ENCODE measurements at places on chromosomes 5 and 9.
A peak's percentile ranks its signal among the peaks of the same experiment; 100 is the strongest.

DNA sequence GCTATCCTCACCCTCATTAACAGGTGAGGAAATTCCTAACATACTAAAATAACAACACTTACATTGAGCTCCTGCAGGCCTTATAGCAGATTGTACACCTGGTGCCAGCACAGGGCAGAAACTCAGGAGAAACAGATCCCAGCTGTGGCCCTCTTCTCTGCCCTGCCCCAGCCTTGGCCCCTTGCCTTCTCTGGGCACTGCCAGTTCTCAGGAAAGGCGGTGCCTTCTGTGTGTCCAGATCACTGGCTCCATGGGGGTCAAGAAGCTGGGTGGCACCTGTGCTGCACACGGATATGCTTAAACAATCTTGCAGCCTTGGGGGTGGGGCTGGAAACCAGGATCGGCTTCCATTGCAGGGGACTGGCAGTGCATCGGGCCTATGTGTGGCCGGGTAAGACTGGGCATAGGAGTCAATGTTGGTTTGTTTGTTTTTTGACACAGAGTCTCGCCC, 19.3 kb downstream of the KYAT1 start:
- DNase-seq, result peak; percentile 33

DNA sequence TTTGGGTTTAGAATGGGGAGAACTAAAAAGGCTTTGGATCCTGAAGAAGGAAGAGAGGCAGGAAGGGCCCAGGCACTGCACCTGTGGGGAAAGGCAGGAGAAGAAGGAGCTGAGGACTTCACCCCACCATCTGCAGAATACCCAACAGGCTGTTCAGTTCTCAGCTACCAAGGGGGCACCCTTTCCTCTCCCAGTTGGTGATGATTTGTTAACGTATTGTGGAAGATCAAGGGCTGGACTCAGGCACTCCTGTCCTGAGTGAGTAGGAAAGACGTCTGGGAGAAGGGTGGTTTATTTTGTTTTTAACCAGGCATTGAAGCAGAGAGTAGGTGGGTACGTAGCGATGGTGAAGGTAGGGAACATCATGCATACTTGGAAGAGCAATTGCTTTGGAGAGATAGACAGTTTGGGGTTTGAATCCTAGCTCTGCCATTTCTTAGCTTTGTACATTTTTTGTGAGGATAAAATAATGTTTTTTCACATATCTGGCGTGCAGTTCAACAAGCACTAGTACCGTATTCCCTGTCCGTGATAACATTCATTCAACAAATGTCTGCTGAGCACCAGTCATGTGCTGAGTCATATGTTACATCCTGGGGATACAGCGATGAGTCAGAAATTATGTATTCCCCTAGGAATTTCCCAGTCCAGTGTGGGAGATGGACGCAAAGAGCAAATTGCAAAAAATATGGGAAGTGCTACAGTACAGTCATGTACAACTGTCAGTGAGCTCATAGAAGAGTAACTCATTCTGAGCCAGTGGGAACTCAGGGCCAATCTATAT, 2.1 kb downstream of the MSANTD3 start:
- no peak for DNase-seq

- DNase-seq, result no peak
These were observed 8.4 kb downstream of the CDK9 start for GRCh38 chr9:127794001-127794791.

GRCh38 chr9:80375477-80375876, 803.7 kb downstream of the TLE4 start:
- DNase-seq, result no peak

- no peak for DNase-seq
These were observed 91.8 kb upstream of the CXCL14 start for GRCh38 chr5:135670588-135670987.

DNA sequence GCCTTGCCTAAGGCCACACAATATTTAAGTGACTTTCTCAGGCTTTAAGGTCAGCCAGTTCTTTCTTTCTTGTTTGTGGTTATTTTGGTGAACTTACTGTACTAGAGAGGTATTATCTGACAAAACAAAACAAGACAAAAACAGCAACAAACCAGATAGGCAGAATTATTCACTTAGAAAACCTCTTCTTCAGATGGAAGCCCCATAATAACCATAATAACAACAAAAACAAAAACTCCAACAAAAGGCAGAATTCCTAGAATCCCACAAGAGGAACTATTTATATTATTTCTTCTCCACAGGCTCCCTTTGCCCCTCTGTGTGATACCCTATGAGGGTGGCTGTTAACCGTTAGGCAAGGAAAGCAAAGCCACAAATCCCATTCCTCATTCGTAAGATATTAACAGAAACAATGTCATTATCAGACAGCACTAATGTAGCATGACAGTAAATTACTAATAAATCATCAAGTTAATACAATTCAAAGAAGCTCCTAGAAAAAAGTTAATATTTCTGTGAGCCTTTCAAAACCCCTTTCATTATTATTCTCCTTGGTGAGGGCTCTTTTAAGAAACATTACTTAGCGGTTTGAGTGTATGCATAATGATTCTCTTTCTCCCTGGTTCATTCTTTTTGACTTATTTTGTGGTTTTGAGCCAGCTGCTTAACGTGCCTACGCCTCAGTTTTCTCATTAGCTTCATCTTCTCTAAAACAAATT, 274.9 kb downstream of the EFNA5 start:
- no peak for DNase-seq

DNA sequence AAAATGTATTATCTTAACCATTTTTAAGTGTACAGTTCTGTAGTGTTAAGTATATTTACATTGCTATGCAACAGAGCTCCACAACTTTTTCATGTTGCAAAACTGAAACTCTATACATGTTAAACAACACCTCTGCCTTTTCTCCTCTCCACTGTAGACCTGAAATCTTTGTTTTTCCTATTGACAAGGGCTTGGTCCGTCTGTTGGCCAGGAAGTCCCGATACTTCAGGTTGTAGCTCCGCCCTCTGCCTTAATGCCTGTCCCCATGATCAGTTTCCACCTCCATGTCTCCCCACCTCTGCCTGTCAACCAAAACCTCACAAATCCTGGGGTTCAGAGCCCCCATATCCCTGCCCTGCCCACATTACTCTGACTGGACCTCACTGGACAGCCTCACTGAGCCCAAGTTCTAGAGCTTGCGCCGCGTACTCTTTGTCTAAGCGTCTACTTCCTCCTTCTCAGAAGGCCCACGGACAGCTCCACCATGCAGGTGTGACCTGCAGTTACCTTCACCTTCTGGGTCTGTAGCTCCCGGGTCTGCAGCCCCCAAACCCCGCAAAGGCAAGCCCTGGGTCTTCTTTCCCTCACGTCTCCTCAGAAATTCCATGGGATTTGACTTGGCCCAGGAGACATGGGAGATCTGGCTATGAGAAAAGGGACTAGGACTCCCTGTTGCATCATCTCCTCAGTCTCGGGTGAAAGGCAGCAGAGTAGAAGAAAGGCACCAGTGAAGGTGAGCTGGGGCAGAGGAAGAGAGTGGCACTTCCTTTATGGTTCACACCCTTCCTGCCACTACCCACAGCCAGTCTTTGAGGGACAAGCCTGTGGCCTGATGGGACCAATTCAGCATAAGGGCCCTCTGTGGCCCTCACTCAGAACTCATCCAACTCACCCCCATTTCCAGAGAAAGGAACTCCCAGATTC, 8.0 kb downstream of the GLIPR2 start:
- no peak for DNase-seq

DNA sequence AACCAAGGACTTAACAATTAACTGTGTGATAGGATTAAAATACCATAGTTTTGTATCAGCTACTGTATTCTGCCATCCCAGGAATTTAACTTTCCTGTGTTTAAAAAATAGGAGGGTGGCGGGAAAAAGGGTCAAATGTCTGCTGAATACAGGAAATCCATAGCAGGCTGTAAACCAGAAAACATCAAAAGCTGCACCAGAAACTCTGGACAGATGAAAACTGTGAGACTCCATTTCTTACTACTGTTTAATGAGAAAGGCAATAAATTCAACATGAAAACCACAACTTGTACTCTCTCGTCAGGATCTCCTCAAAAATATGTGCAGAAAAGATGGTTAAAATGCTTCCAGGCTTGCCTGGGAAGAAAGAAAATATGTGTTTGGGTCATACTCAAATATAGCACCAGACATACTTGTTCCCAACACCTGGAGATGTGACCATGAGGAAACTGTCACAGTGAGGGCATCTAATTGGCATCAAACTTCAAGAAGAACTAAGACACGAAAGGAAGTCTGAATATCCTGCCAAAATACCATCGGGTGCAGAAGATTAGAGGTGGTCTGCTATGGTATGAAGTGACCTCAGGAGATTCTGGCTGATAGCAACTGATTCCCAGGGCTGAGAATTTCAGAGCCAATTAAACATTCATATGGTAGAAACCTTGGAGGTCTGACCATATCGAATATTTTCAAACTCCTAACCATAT, 164.7 kb upstream of the TARS1 start:
- no peak for DNase-seq

DNA sequence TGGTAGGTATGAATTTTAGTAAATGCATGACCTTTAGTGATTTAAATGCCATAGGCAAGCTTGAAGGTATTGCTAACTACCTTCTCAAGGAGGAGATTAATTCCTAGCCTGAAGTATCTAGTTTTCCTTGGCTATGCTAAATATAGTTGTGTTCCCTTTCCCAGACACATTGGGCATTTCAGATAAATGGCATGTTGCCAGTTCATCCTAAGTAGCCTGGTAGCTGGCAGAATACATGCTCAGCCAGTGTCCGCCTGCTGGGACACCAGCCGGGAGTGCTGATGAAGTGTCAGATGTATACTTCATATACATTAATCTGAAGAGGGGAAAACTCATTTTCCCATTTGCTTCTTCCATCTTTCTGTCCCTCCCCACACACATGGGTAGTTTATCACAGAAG, 196.9 kb downstream of the MAST4 start:
- DNase-seq, result no peak

DNA sequence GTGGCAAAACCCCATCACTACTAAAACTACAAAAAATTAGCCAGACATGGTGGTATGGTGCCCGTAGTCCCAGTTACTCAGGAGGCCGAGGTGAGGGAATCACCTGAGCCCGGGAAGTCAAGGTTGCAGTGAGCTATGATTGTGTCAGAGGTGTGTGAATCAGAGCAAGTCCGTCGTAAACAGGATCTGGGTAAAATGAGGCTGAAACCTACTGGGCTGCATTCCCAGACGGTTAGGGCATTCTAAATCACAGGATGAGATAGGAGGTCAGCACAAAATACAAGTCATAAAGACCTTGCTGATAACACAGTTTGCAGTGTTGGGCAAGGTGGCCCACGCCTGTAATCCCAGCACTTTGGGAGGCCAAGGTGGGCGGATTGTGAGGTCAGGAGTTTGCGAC, 1.9 kb upstream of the CLTB start:
- peak; percentile 61 for DNase-seq

- DNase-seq, result no peak
These were observed 610.6 kb downstream of the CDH12 start for GRCh38 chr5:22242532-22242931.

- DNase-seq, result no peak
These were observed 336.1 kb downstream of the DRD1 start for GRCh38 chr5:175107865-175108264.

DNA sequence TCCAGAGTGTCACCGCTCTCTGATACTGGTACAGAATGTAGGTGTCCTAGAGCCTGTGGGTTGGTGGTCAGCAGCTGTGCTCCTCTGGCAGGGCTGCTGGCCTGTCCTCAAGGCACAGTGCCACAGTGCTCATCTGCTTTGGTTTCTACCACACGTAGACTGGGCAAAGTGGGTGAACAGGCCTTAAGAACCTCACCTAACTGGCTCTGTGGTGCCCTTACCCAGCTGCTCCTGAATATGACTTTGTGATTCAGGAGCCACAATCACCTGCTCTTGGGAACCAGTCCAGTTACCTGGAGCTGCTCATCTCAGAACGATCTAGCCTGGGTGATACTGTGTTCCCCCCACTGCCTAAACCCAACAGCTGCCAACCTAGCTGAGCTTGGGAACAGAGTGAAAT, 6.4 kb downstream of the NOP16 start:
- DNase-seq, result no peak

GRCh38 chr5:135034236-135034962, 371 bp upstream of the PITX1 start:
- peak; percentile 65 for DNase-seq

GRCh38 chr5:114223866-114224265, 138.0 kb upstream of the KCNN2 start:
- DNase-seq, result no peak

DNA sequence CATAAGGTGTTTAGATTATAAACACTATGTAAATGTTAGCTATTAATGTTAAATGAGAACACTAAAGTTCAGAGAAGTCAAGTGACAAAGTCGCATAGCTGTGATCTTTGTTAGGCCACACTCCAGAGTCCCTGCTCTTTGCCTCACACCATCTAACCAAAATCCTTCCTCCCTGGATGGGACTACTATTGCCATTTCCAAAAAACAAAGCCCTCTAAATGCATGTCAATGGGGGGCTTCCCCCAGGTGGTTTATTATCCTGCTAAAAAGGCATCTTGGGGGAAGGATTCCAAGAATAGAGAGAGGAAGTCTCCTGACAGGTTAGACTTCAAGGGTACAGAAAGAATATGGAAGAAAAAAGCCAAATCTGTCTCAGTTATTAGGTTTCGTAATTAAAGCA, 10.4 kb downstream of the NR6A1 start:
- no peak for DNase-seq

DNA sequence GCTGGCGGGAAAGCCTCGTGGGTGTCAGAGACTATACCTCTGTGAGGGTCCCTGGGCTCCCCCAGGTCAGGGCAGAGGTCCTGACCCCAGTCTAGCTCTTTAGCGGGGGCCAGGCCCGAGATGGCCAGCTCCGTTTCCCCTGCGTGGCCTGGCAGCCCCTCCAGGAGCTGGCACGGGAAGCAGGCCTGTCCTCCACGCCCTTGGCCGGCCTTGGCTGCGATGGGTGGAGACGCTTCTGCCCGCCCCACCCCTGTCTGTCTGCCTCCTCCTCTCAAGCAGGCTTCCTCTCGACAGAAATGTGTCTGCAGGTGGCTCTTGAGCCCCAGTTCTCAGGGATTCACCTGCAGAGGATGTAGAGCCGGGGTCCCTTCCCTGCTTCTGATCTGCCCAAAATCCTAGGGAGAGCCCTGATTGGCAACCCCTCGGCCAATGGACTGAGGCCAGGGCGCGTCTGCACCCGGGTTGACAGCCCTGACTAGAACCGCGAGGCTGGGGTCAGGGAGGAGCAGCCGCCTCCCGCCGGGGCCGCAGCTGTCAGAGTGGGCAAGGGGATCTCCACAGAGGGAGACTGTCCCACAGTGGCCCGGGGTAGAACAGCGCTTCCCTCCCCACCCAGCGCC, 2.6 kb upstream of the GRIN1 start:
- DNase-seq, result peak; percentile 41

DNA sequence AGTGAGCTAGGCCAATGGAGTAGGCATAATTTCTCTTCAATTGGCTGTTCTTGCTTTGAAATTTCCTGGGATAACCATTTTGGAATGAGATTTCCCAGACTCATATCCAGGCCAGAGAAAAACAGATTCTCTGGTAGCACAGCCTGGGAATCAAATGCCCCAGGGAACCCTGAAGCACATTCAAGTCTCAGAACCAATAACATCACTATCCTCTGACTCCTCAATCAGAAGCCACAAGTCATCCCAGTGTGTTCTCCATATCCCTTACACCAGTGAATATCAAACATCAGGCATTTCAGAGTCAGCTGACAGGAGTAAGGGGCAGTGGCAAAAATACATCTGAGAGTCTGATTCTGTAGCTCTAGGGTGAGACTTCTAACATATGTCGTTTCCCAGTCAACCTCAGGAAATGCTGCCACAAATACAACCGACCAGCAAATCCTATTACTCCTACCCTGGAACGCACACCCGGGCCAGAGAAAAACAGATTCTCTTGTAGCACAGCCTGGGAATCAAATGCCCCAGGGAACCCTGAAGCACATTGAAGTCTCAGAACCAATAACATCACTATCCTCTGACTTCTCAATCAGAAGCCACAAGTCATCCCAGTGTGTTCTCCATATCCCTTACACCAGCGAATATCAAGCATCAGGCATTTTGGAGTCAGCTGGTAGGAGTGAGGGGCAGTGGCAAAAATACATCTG, 537.7 kb upstream of the NMUR2 start:
- DNase-seq, result no peak

Measured in transverse colon (tissue), 4 donors.